ENCODE measurements at places on chromosomes 7 and 10.
A peak's percentile ranks its signal among the peaks of the same experiment; 100 is the strongest.

GRCh38 chr10:101595591-101596433 lies 7.7 kb downstream of the DPCD start:
- no peak for DNase-seq

- no peak for DNase-seq
These were observed 179.7 kb downstream of the GLI3 start for GRCh38 chr7:42057331-42057730.

- no peak for DNase-seq
These were observed 38.0 kb downstream of the MDFIC start for GRCh38 chr7:114959931-114960330.

GRCh38 chr10:96700374-96701099 lies 19.8 kb downstream of the PIK3AP1 start:
- DNase-seq = no peak

DNA sequence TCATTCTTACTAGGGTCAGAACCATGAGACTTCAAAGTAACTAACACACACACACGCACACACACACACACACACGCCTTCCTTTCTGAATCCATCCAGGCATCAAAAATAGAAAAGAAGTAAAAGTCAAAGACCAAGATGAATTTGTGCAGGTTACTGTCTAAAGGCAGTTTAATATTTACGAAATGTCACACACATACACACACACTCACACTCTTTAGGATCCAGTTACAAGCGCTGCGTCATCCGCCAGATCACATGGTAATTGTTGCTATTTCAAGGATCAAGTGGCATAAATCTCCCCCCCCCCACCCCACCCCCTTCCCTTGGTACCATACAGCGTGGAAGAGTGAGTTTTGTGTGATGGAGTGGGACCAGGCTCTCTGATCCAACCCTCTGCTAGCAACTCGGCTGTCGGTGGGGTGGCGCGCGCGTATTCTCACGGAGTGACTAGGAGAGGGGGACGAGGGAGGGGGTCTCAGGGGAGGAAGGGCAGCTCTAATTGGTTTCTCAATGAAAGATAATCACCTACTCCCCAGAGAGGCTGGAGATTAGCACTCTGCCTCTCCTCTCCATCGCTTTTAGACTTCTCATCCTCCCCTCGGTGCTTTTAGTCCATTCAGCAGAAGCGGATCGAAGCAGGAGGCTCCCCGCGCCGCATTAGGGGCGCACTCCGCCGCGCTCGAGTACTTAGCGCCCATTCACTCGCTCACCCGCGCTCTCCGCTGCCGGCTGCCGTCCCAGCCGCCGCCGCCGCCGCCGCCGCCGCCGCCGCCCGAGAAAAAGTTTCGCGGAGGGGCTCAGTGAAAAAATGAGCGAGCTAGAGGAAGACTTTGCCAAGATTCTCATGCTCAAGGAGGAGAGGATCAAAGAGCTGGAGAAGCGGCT lies 83.5 kb upstream of the PRKG1 start:
- peak; percentile 76 for DNase-seq

- DNase-seq = no peak
These were observed 916 bp downstream of the VWA2 start for GRCh38 chr10:114239994-114240345.
